ENCODE measurements at places on chromosomes 6 and 20. TPM values are rescaled to one million over a fixed set of nuclear protein-coding genes. Genes with fewer than 3 reads are reported as not detected.

Gene SS18L1
- 17.0 TPM for polyA plus RNA-seq

Gene TNFRSF21
- 34.1 TPM for polyA plus RNA-seq

Gene FHL5
- 0.14 TPM for polyA plus RNA-seq

Gene CALHM5
- polyA plus RNA-seq = 2.1 TPM

Gene CDH26
- polyA plus RNA-seq = 0.27 TPM

Gene LZTS3
- polyA plus RNA-seq = 16.5 TPM

Gene OR2J3
- not detected for polyA plus RNA-seq

Gene RIMS1
- 2.5 TPM for polyA plus RNA-seq

Gene FAXC
- 5.6 TPM for polyA plus RNA-seq

Gene ADTRP
- 2.3 TPM for polyA plus RNA-seq

Measured in left renal cortex interstitium (tissue), 4 donors.